NCI-H510A (cell line): ENCODE measurements at places on chromosomes 1 and 21.

GRCh38 chr1:201379733-201380242 is 2.3 kb upstream of the TNNT2 start:
- no peak for DNase-seq

DNA sequence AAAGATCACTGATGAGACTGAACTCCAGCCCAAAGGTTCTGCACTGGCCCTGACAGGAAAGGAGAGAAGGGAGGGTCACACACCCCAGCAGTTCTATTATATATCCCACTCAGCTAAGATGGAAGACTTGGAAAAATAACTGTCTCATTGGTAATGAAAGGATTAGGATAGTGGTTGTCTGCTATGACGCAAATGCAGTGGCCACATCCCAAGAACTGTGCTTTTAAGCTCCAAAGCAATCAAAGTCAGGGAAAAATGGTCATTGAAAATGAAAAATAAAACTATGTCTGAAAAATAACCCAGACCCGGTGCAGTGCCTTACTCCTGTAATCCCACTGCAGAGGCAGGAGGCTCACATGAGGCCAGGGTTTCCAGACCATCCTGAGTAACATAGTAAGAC is 31.0 kb downstream of the PSMG1 start:
- DNase-seq: no peak

- DNase-seq: no peak
Measured at GRCh38 chr1:33742663-33743062, 121.2 kb upstream of the HMGB4 start.

GRCh38 chr1:54927472-54928240 is 40.7 kb upstream of the DHCR24 start:
- no peak for DNase-seq

- no peak for DNase-seq
Measured at GRCh38 chr1:63973005-63973419, 199.2 kb downstream of the ROR1 start.

- peak; percentile 37 for DNase-seq
Measured at GRCh38 chr1:33298623-33299277, 22.1 kb downstream of the A3GALT2 start.

GRCh38 chr1:227944931-227945890 is 2.5 kb downstream of the WNT9A start:
- peak; percentile 69 for DNase-seq

DNA sequence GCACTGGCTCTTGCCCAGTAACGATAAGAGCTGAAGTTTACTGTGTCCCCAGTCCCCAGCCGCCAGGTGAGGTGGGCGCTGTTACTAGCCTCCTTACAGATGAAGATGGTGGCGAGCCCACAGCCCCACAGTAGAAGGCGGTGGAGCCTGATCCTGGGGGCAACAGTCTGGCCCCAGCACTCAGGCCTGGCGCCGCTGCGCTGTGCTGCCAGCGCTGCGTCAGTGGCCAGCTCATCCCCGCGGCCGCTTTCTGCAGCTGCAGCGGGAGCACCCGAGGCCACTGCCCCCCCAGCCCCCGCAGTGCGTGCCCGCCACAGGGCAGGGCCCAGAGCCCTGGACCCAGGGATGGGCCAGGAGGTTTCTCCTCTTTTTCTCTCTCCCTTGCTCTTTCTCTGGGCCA is 13.3 kb downstream of the H6PD start:
- DNase-seq: no peak
